ENCODE measurements at places on chromosomes 2 and 18. TPM values are rescaled to one million over a fixed set of nuclear protein-coding genes. Genes with fewer than 3 reads are reported as not detected.
A peak's percentile ranks its signal among the peaks of the same experiment; 100 is the strongest.

EPHA4 gene
- total RNA-seq = 6.1 TPM

STAT4 gene
- 12.3 TPM for total RNA-seq

RBM43 gene
- 0.79 TPM for total RNA-seq

GRCh38 chr2:234198976-234199375, 148.5 kb downstream of the SPP2 start:
- no peak for DNase-seq

GRCh38 chr2:224948859-224949258, 93.4 kb downstream of the DOCK10 start:
- DNase-seq = peak; percentile 70

DNA sequence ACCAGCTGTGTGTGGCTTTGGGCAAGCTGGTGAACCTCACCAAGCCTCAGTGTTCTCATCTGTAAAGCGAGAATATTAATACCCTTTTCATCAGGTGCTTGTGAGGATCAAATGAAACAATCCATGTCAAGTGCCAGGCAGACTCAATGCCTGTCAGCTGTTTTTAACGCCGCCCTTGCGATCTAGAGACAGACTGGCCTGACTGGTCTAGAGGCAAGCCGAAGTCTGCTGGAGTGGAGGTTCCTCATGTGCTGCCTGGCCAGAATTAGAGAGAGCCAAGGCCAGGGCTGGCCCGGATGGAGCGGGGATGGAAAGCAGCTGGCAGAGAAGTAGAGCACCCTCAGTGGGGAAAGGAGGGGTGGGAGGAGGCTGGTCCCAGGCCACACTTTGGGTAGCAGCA, 74.5 kb upstream of the B3GNT7 start:
- no peak for DNase-seq

DNA sequence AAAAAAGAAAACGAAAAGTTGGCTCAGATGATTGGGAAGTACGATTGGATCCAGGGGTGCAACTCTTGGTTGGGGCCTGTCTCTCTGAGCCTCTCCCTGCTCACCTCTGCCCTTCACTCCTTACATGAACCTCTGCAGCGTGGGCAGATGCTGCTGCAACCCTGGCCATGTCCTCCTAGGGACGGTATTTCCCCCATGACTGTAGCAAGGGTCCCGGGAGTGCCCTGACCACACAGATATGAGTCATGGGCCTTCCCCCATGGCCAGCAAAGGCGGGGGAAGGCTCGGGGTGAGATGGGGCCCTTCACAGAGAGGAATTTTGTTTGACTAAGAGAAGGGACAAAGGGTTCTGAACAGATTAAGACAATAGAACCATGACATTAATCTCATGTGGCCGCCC, 129.0 kb downstream of the NCK2 start:
- DNase-seq = peak; percentile 67

DNA sequence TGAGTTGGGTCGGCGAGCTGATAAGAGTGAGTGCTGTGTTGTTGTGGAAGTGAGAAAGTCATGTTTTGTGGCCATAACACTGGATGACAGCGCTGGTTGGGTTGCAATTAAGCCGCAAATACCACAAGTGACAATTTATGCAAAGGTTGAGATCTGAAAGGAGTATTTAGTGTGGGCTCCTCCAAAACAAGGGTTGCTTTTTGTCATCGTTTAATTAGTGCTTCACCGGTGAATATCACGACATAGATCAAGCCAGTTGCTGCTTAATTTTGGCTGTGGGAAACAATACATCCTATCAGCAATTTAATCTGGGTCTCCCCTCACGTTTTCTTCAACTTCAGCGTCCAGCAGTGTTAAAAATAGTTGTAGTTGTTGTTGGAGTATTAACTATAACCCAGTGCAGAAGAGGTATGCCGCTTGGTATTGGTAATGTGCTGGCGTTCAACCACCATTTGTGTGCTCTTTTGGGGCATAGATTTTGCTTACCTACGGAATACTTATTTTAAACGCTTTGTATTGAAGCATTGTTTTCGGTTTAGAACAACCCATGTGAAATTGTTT, 662 bp downstream of the ACVR2A start:
- DNase-seq = peak; percentile 31

DNA sequence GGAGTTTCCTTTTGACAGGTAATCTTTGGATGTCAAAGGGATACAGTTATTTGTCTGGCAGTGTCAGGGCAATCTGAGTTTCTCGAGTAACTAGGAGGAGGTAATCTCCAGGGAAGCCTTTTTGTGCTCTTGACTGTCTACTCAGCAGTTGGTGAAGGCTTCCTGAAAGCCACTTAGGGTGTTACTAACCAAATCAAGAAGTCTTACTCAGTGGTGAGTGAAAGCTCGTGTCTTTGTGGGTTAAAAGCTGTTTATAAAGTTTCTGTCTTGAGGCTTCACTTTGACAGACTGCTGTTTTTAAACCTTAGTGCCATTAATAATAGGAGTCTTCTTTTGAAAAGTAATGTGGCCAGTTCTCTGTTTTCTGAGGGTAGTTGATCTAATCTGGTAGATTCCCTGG, 1.7 kb downstream of the THSD7B start:
- no peak for DNase-seq

- DNase-seq = no peak
Observed at GRCh38 chr2:60339286-60339685, 214.2 kb downstream of the BCL11A start.

DNA sequence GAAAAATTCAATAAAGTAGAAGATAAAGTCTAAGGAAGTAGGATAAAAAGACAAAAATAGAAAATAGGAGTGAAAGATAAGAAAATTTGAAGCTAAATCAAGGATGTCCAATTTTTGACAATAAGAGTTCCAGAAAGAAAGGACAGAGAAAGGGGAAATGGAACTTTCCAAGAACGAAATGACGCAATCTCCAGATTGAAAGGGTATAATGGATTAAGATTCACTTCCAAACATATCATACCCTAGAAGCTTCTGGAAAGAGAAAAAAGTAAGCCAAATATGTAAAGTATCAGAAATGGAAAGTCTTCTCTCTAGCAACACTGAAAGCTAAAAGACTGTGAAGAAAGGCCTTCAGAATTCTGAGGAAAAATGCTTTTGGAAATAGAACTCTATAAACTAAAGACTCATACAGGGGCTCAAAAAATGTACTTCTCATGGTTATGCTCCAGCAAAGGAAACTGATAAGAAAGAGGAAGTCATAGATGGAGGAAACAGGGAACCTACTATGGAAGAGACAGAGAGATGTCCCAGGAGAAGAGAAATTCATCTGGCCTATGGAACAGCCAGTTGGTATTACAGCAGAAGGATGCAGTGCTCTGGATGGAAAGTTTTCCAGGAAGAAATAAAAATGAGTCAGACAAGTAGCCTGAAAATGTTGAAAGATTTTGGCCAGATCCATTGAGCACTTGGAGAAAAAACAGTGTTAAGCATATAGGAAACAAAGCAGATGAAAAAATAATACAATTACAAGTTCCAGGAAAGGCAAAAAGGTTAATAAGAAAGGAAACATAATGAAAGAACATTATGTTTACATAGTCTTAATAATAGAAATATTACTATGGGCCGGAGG, 20.1 kb downstream of the CASP8 start:
- no peak for DNase-seq

DNA sequence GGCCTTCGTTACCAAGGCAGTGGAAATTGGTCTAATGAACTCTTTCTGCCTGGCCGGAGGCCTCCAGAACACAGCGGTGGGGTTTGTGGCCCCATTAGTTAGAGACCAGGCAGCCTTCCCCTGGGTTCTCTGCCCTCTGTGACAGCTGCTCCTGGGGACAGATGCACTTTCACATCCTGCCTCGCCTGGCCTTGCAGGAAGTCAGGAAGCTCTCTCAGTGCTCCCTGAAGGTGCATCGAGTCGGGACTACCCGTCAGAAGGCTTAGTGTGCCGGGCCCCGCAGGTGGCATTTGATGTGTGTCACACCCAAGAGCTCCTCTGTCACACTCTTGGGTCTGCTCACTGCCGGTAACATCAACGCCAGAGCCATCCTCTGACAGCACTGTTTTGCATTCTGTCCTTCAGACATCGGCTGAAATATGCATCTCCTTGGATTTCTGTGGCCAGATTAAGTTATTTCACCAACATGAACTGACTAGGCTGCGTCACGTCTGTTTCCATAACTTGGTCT, 158.3 kb downstream of the LDLRAD4 start:
- DNase-seq = no peak
